NCI-H1694 treated with DMSO at 0.1 percent for 48 hours (cell line): ENCODE measurements at places on chromosomes 4 and X.
A peak's percentile ranks its signal among the peaks of the same experiment; 100 is the strongest.

GRCh38 chrX:71652405-71652804, 14.9 kb upstream of the LOC101059915 start:
- DNase-seq, result peak; percentile 37

DNA sequence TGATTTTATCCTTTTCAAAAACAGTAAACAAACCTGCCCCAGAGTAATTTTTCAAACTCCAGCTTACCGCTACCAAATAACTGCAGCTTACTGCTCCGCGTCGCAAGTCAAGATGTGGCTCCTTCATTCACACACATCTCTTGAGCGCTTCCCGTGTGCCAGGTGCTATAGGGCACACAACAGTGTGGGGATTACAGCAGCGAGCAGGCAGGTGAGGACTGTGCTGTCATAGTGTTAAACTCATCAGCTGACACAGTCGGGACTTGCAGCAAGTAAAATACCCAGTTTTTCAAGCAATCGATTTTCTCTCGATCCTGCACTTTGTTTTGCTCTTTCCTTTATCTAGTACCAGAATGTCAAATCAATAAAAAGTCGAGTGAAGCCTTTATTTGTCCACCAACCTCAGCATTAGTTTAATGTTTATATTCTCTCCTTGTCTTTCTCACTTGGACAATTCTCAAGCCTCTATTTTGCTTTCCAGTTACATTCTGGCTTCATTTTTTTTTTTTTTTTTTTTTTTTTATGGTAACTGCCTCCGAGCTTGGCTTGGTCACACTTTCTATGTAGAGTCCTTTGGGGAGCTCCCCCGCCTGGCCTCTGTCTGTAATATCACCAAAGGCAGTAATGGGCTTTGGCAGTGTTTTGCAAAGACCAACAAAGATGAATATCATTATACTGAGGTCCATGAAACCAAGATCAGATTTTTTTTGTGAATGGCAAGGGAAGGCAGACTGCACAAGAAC, 8.3 kb upstream of the ASB5 start:
- DNase-seq, result peak; percentile 19

DNA sequence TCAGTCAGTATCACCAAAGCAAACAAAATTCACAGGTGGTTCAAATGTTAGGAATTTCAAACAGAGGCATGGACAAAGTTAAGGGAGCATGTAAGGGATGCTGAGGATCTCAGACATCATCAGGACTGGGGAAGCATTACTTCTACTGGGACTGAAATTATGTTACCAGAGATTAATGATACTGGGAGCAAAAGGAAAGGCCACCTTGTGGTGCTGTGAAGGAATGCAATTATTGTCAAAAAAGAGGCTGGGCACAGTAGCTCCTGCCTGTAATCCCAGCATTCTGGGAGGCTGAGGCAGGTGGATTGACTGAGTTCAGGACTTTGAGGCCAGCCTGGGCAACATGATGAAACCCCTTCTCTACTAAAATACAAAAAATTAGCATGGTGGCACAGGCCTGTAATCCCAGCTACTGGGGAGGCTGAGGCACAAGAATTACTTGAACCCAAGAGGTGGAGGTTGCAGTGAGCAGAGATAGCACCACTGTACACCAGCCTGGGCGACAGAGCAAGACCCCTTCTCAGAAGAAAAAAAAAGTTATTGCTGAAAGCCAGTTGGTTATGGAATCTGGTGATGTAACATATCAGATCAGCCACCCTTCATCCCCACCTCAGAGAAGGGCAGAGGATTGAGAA, 954.3 kb downstream of the PCDH7 start:
- DNase-seq, result no peak

DNA sequence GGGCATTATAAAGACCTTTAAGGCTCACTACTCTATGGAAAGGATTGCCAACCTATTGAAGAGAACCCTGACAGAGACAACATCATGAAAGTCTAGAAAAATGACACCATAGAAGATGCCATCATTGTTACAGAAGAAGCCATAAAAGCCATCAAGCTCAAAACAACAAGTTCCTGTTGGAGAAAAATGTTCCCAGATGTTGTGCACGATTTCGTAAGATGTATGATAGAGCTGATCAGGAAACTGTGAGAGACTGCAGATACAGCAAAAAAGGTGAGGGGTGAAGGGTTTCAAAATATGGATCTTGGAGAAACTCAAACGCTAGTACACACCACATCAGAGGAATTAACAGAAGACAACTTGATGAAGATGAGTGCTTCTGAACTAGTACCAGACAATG, 53.3 kb downstream of the WDFY3 start:
- DNase-seq, result no peak

- no peak for DNase-seq
These were observed 132.9 kb upstream of the PTCHD1 start for GRCh38 chrX:23201706-23202105.

DNA sequence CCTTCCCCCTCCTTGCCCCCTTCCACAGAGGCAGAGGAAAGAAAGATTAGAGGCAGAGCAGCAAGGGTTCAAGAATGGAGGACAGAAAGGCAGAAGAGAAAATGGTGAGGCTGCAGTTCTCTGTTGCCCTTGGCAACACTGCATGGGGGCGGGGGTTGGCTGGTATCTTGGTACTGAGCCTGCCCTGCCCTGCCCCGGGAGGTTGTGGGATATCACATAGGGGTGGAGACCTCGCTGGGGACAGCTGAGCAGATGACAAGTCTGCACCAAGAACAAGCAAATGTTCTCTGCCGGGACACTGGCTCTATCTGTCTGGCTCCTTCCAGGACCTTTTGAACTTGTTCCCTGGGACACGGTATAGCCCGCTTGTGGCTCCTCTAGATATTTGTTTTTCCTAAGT, 39.8 kb downstream of the NHS start:
- DNase-seq, result no peak

DNA sequence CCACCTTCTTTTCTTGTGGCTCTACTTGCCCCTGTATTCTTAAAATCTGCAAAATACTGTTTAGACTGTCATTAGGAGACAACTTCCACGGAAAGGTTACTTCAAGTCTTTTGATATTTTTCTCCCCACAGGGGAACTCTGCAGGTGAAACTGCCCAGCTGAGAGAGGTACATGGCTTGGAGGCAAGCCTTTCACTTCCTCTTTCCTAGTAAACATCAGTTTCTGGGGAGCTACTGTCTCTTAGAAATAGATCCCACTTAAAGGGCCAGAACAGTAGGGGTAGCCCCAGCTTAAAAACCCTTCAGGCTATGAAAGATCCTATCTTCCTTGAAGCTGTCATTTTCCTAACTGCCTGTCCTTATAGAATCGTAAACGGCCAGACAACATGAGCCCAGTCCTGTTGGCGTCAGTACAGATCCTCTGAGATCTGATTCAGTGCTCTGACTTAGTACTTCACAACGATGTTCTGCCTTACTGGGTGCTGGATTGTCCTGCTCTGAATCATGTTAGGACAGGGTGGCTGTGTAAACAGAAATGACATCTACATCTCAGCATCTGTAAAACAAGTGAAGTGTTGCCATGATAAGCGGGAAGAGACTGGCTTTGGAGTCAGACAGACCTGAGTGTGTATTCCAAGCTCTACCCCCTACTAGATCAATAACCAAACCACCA, 102.1 kb downstream of the ITIH6 start:
- no peak for DNase-seq

DNA sequence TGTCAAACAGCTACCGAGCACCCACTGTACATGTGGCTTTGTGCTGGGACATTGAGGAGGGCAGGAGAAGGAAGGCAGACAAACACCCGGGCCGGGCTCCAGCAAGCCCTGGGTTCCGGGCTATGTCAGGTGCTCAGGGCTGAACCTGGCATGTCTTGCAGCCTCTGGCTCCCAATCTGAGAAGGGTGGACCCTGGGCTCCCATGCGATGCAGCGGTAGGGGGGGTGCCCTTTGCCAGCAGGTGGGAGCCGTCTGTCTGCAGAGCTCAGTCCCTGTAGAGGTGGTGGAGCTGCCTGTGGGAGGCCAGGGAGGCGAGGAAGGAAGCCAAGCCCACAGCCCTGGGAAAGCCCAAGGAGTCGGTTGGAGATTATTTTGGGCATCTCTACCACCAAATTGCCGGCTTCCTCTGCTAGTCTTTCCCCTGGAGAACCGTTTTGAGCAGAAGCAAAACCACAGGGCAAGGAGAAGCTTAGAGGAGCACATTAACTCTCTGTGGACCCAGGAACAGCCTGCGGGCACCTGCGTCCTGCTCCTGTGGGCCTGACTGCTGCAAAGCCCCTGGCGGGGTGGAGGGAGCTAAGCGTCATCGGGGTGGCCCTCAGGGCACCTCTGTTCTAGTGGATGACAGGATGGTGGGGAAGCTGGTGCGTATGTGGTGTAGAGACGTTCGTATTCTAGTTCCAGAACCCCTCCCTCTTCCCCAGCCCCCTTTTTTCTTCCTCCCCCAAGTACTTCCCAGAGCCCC, 10.3 kb downstream of the CPZ start:
- DNase-seq, result no peak

- no peak for DNase-seq
These were observed 34.5 kb downstream of the ABCE1 start for GRCh38 chr4:145132511-145133098.

DNA sequence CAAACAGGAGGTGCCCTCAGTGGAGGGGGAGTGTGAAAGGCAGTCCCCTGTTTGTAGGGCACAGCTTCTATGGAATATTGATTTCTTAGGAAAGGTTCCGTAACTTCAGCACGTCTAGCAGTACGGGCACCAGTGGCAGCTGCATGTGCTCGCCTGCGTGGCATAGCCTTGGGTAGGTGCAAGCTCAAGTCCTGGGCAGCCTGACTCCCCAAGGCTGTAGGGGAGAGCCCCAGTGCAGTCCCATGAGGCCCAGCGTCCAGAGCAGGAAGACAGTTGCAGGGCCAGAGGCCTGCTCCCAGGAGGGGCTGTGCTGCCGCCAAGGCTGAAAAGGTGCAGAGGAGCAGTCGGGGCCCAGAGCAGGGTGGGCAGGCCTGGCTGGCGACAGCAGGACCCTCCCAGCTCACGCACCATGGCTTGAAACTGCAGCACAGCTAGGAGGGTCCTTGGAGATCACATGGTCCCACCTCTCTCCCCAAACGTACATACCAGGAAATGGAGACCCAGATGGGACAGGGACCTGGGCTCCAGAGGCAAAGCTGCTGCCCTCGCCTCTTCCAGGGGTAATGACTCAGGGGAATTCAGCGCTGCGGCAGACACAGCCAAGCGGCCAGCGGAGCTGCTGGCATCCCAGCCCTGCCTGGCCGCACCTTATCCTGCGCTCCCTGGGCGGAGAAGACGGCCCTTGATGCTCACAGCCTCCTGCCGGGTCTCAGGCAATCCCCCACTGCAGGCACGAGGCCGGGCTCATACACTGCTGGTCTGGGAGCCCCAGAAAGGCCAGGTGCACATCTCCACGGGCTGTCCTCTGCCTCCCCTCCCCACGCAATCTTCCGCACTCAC, 6.0 kb upstream of the DUSP9 start:
- no peak for DNase-seq
